Endodermal cell (in vitro differentiated cells): ENCODE measurements at places on chromosomes 12 and 14. TPM values are rescaled to one million over a fixed set of nuclear protein-coding genes. Genes with fewer than 3 reads are reported as not detected.
A peak's percentile ranks its signal among the peaks of the same experiment; 100 is the strongest.

DNA sequence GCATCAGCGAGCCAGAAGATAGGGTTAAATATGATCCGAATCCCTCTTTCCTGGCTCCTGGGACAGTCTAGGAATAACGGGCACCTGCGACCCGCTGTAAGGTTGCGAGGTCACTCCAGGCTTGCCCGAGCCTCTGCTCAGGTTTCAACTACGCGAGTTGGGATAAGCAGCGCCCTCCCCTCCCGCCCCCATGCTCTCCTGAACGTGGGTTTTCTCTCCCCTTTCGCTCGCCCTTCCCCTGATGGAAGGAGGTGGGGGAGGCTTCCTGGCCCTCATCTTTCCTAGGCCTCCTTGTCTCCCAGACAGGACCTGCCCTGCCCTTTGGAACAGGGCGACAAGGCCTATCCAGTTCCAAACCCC, 753 bp upstream of the ATP5MC2 start:
- DNase-seq = peak; percentile 89
- no peaks in the 10 kb centered on the region for H3K27me3 ChIP-seq
- H3K4me1 ChIP-seq = peaks cover 4% of the 10 kb centered on the region
- peak overlapping the region; percentile 91 for H3K4me3 ChIP-seq
- H3K27ac ChIP-seq = peak overlapping the region; percentile 89
- H3K36me3 ChIP-seq = peaks cover 16% of the 10 kb centered on the region

DNA sequence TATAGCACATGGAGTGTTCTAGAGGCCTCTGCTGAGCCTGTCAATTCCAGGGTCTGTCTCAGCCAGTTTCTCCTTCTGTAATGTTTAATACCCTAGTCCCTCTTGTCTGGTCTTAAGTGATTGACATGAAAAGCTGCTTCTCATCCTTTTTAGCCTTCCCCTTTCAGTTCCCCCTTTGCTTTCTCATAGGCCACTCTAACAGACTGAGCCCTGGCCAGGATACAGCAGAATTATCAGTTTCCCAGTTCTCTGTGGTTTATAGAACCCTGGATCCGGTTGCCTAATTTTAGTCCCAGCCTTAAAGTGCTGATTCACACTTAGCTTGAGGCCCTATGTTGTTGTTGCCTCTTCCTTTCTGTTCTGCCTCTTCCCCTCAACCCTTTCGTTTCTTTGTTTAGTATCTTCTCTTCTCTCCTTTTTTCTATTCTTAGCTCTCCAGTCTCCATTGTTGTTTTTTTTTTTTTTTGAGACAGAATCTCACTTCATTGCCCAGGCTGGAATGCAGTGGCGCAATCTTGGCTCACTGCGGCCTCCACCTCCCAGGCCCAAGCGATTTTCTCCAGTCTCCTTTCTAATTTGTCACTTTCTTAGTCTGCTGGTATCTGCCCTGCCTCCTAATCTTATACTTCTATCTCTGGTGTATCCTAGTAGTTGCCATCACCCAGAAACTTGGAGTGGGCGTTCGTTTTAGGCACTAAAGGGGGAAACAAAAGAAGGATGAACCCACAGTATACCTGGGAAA, 2.9 kb upstream of the BIN2 start:
- DNase-seq = no peak
- H3K36me3 ChIP-seq = no peaks in the 10 kb centered on the region
- H3K4me1 ChIP-seq = peaks cover 13% of the 10 kb centered on the region
- no peaks in the 10 kb centered on the region for H3K27me3 ChIP-seq
- H3K27ac ChIP-seq = no peak overlapping the region

GRCh38 chr12:71749666-71750065, 5.0 kb upstream of the RAB21 start:
- H3K4me1 ChIP-seq = no peaks in the 10 kb centered on the region
- no peak for DNase-seq
- peaks cover 37% of the 10 kb centered on the region for H3K27me3 ChIP-seq
- no peak overlapping the region for H3K4me3 ChIP-seq

- no peak for DNase-seq
- peaks cover 18% of the 10 kb centered on the region for H3K4me1 ChIP-seq
- H3K27me3 ChIP-seq = no peaks in the 10 kb centered on the region
- H3K27ac ChIP-seq = no peak overlapping the region
- H3K4me3 ChIP-seq = no peak overlapping the region
Measured at GRCh38 chr12:59168647-59169046, 248.3 kb upstream of the LRIG3 start.

GRCh38 chr12:70698345-70698744, 61.1 kb upstream of the PTPRB start:
- DNase-seq = no peak
- H3K4me1 ChIP-seq = no peaks in the 10 kb centered on the region

The CALM1 gene
- total RNA-seq = 250 to 433 TPM (median 423 TPM) in 3 replicates

The NPAS3 gene
- 1.2 to 1.6 TPM (median 1.4 TPM) in 3 replicates for total RNA-seq

GRCh38 chr12:121048442-121048841, 9.4 kb upstream of the OASL start:
- no peaks in the 10 kb centered on the region for H3K36me3 ChIP-seq
- no peak overlapping the region for H3K27ac ChIP-seq
- no peak for DNase-seq
- H3K27me3 ChIP-seq = no peaks in the 10 kb centered on the region

DNA sequence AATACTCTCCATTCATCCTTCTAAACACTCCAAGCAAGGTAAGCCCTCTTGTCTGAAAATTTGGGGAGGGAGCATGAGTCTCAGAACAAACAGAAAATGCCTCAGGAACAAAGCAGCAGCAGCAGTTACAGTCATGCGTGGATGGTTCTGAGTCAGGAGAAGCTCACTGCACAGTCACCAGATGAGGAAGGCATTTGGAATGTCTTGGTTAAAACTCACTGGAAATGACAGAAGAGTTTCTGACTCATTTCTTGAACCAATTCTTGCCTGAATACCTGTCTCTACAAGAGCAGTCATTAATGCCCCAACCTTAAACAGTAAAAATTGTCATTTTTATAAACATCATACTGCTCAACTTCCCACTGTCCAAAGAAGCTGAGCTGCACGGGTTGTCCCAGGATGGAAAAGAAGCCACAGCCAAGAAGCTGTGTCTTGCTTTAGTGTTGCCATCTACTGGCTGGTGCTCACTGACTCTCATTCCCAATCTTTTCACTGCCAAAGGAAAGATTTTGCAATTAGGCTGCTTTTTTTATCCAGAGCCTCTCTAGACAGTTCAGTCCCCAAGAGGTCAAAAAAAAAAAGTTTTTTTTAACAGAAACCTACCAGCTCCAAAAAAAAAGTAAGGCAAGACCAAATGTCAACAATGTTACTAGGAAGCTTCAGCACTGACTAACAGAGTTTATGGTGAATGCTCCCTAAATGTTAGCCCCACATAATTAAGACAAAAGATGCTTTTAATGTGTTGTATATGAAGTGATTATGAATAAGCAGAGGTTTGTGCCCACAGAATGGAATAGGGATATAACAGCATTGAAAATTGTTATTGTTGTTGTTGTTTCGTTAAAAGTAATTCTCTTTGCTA, 40.4 kb downstream of the KICS2 start:
- H3K4me1 ChIP-seq = no peaks in the 10 kb centered on the region
- no peaks in the 10 kb centered on the region for H3K36me3 ChIP-seq
- H3K27me3 ChIP-seq = no peaks in the 10 kb centered on the region
- no peak overlapping the region for H3K27ac ChIP-seq
- H3K4me3 ChIP-seq = no peak overlapping the region
- peak; percentile 74 for DNase-seq

- H3K4me1 ChIP-seq = no peaks in the 10 kb centered on the region
- H3K27ac ChIP-seq = no peak overlapping the region
- no peaks in the 10 kb centered on the region for H3K36me3 ChIP-seq
Measured at GRCh38 chr12:83390186-83390585, 703.5 kb downstream of the TMTC2 start.
